ENCODE measurements at places on chromosomes 7 and 10. TPM values are rescaled to one million over a fixed set of nuclear protein-coding genes. Genes with fewer than 3 reads are reported as not detected.

- no peak overlapping the region for H3K27ac ChIP-seq
- no peak for DNase-seq
- no peaks in the 10 kb centered on the region for H3K36me3 ChIP-seq
- H3K4me1 ChIP-seq, result no peaks in the 10 kb centered on the region
- H3K4me3 ChIP-seq, result no peak overlapping the region
Measured at GRCh38 chr10:93065675-93066543, 5.3 kb downstream of the CYP26C1 start.

DNA sequence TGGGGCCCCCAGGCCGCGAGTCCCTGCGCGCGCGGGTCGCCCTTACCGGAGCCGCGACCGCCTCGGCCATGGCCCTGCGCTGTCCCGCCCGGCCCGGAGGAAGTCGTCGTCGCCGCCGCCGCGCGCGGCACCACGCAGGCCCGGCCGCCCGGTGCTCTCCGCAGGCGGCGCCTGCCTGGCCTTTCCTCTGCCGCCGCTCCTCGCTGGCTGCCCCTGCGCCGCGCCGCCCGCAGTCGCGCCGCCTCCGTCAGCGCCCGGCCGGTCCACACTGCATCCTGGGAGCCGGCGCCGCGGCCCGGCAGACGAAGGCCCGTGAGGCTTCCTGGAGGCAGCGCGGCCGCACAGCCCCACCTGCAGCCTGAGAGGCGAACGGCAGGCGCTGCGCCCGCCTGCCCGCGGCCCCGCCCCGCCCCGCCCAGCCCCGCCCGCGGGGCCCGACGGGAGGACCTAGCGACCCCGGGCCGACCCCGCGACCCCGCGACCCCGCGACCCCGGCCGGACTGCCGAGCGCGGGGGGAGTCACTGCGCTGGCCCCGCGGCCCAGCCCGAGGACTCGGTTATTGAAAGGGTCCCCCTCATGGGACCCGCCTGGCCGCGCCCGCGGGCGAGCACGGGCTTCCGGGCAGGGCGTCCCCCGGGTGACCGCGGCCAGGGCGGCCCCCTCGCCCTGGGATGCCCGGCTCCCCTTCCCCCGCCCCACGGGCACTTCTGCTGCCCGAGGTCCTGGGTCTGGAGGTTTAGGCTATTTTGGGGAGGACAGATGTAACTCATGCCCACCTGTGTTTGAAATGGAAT is at the start of gene ZNF746:
Gene ZNF746 (minus strand): TSS at position 343 of the 795 bp plus-strand sequence. CDS start 273 bp downstream, at position 70.
- peaks cover 14% of the 10 kb centered on the region for H3K4me1 ChIP-seq
- peak within 1 kb of the TSS; percentile 41 for H3K4me3 ChIP-seq
- peaks cover 11% of the 10 kb centered on the region for H3K36me3 ChIP-seq
- peak; percentile 93 for DNase-seq

DNA sequence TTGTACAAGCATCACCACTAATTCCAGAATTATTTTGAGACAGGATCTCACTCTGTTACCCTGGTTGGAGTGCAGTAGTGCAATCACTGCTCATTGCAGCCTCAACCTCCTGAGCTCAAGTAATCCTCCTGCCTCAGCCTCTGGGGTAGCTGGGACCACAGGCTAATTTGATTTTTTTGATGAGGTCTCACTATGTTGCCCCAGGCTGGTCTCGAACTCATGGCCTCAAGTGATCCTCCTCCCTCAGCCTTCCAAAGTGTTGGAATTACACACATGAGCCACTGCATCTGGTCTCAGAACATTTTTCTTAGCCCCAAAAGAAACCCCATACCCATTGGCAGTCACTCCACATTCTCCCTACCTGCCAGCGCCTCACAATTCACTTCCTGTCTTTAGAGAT is 3.5 kb upstream of the WBP1L start:
- H3K27me3 ChIP-seq, result no peaks in the 10 kb centered on the region
- DNase-seq, result no peak
- no peak overlapping the region for H3K4me3 ChIP-seq
- H3K36me3 ChIP-seq, result peaks cover 3% of the 10 kb centered on the region

GRCh38 chr7:116897661-116898060 is 35.3 kb downstream of the CAPZA2 start:
- no peaks in the 10 kb centered on the region for H3K27me3 ChIP-seq
- H3K4me1 ChIP-seq, result no peaks in the 10 kb centered on the region
- no peak overlapping the region for H3K27ac ChIP-seq
- DNase-seq, result no peak

GRCh38 chr10:35579116-35579515 is 26.0 kb upstream of the GJD4 start:
- no peak overlapping the region for H3K4me3 ChIP-seq
- no peak overlapping the region for H3K27ac ChIP-seq
- no peaks in the 10 kb centered on the region for H3K4me1 ChIP-seq

- no peaks in the 10 kb centered on the region for H3K4me1 ChIP-seq
- DNase-seq, result no peak
- H3K36me3 ChIP-seq, result no peaks in the 10 kb centered on the region
- no peaks in the 10 kb centered on the region for H3K27me3 ChIP-seq
- H3K27ac ChIP-seq, result no peak overlapping the region
- no peak overlapping the region for H3K4me3 ChIP-seq
Measured at GRCh38 chr7:39613577-39613976, 9.8 kb upstream of the RALA start.

DNA sequence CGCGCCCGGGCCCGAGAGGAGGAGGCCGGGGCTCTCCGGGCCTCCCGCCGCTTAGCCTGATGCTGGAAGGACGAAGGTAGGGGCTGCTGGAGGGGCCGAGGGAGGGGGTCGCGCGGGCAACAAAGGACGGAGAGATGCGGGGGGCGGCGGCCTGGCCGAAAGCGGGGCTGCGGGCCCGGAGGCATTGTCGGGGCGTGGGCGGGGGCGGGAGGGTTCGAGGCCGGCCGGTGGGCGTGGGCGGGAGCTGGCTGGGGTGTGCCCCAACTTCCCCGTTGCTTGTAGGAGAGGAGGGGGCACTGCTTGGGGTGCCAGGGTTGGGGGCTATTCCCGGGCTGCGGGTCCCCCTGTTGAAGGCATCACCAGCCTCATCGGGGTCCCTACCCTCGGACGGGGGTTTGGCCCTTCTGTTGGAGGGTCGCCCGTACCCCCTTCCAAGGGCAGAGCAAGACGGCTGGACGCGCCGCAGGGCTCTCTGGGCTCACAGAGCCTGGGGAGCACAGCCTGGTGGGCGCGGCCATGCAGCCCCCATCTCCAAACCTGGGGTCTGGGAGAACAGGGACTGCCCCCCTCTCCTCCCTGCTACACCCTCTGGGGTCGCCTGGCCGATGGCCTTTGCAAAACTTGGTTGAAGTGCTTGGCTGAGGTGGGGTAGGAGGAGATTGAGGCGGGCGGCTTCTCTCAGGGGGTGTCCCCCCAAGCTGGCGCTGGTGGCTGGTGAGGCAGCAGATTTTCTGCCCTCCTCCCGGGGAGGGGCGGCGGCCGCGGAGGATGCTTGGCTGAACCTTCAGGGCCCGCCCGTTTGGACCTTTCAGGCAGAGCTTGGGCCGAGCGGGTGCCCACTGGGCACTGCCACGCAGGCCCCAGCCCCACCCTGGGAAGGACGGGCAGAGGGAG is 699 bp downstream of the CLIP2 start:
- DNase-seq, result peak; percentile 81
- peak overlapping the region; percentile 34 for H3K27ac ChIP-seq
- H3K36me3 ChIP-seq, result no peaks in the 10 kb centered on the region
- peak overlapping the region; percentile 71 for H3K4me3 ChIP-seq
- H3K27me3 ChIP-seq, result no peaks in the 10 kb centered on the region
- no peaks in the 10 kb centered on the region for H3K4me1 ChIP-seq

DNA sequence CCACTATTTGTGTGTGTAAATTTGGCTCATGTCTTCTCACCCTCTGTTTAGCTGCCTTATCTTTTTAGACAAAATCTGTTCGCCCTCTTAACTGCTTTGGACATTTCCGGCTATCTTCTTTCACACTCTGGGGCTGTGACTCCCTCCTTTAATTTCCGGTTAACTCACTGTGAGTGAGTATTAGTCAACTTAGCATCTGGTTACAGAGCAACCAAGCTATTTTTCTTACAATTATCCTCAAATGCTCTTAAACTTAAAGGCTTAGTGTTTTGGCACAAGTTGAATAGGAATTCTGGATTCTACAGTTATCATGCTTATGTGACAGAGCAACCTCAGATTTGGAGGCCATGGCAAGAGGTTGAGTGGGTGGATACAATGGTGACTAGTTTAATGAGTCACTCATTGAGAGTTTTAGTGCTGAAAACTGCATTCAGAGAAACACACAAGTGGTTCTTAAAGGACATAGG is 177.6 kb upstream of the SEMA3A start:
- H3K36me3 ChIP-seq, result no peaks in the 10 kb centered on the region
- H3K4me1 ChIP-seq, result no peaks in the 10 kb centered on the region
- no peak overlapping the region for H3K27ac ChIP-seq
- no peak for DNase-seq
- H3K27me3 ChIP-seq, result no peaks in the 10 kb centered on the region

DNA sequence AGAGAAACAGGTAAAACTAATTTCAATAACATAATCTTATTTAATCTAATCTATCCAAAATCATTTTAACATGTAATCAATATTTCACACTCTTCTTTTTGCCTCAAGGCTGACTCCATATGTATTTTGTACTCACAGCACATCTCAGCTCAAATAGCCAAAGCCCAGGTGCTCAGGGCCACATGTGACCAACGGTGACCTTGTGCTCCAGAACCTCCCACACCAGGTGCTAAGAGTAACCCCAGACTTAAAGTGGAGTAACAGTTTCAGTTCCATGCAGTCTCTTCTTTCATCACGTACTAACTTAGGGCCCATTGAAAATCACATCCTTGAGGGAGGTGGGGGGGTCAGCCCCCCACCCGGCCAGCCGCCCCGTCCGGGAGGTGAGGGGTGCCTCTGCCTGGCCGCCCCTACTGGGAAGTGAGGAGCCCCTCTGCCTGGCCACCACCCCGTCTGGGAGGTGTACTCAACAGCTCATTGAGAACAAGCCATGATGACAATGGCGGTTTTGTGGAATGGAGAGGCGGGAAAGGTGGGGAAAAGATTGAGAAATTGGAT is 47.3 kb downstream of the NCAPG2 start:
- H3K27me3 ChIP-seq, result no peaks in the 10 kb centered on the region
- no peak for DNase-seq
- no peak overlapping the region for H3K4me3 ChIP-seq
- no peaks in the 10 kb centered on the region for H3K36me3 ChIP-seq
- H3K27ac ChIP-seq, result no peak overlapping the region
- H3K4me1 ChIP-seq, result no peaks in the 10 kb centered on the region

Gene GRID2IP
- total RNA-seq, result 0.76 TPM

GRCh38 chr7:91557789-91558404 is 293.7 kb downstream of the FZD1 start:
- no peak for DNase-seq
- H3K36me3 ChIP-seq, result no peaks in the 10 kb centered on the region
- no peaks in the 10 kb centered on the region for H3K27me3 ChIP-seq

Gene SLC16A9
- 15.5 TPM for total RNA-seq
